ENCODE measurements at places on chromosomes 5 and 9.

DNA sequence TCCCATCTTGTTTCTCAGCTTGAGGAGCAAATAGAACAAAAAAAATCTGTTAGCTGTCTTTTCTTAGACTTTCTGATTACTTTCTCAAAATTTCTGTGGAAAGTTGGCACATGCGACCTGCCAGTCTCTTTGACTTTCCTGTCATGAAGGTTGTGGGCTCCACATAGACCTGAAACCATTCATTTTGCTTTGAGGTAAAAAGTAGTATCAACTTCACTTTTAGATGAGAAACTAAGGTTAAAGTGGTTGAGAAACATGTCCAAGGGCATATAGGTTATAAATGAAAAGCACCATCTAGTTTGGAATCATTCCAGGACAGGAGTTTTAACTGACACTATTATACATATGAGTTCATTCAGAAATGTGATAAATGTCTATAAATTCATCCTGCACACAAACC is 42.7 kb downstream of the ST8SIA4 start:
- DNase-seq, result no peak

- no peak for DNase-seq
Observed at GRCh38 chr9:95077053-95077765, 240.3 kb downstream of the FANCC start.

DNA sequence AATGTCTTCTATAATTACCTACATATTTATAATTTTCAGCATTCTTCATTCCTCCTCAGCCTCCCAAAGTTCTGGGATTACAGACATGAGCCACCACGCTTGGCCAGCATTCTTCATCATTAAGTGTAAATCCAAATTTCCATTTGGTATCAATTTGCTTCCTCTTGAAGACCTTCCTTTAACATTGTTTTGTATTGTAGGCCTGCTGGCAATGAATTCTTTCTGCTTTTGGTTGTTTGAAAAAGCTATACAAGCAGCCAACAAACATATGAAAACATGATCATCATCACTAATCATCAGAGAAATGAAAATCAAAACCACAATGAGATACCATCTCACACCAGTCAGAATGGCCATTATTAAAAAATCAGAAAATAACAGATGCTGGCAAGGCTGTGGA is 56.4 kb downstream of the GCNT4 start:
- DNase-seq, result no peak

GRCh38 chr5:119393201-119393691 is 37.4 kb downstream of the TNFAIP8 start:
- no peak for DNase-seq

- DNase-seq, result no peak
Observed at GRCh38 chr9:81373294-81373693, 316.1 kb downstream of the TLE1 start.

DNA sequence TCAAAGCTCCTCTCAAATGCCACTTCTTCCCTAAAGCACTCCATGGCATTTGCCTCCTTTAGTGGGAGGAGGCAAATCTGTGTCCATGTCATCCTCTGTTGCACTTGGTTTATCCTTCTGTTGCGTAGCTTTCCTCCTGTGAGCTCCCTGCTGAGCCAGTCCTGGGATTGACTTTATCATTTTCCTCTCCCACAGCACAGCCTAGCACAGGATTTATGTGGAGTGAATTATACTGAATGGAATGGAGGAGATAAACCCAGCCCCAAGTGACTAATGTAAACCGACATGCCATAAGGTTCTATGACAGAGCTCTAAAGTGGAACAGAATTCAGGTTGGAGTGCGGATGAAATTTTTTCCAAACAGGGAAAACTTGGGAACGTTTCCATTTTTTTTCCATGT is 26.4 kb upstream of the TOMM5 start:
- DNase-seq, result no peak

GRCh38 chr5:167785901-167786300 is 505.5 kb upstream of the WWC1 start:
- DNase-seq, result no peak

DNA sequence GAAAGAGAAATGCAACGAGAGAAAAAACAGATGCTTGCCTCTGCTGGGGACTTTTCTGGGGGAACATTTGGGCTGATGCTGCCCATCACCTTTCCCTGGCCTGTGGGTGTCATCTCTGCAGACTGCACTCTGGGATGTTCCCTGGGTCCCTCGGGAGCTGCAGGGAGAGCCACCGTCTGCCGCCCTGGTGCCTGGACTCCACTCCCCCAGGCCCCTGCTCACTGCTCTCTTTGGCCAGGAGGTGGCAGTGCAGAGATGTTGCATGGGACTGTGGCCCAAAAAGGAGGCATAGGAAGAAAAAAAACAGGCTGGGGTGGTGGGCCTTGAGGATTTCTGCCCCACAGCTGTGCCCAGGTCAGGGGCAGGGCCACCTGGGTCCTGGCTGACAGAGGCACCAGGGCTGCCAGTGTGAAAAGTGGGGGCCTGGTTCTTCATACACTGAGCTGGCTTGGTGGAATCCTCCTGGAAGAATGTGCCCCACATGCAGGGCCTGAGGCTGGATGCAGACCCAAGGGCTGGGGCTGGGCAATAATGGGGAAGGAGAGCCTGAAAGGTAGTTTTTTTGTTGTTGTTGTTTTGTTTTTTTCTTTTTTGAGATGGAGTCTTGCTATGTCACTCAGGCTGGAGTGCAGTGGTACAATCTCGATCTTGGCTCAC is 353.6 kb downstream of the SLIT3 start:
- DNase-seq, result peak; percentile 23

DNA sequence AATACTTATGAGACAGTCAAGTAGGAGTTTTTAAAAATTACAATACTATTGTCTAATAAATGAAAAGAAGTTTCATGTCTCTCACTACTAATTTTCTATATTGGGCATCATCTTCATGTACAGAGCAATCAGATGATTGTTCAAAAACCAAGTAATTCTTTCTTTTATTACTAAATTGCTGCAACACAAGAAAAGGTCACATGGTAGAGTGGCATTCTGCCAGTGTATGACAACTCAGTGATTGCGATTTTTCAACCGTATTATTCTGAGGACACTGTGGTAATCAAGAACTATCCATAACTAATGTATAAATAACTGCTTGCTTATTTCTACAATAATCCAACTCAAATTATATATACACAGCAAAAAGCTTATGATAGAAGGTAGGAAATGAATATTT is 96.7 kb upstream of the GRHPR start:
- no peak for DNase-seq

DNA sequence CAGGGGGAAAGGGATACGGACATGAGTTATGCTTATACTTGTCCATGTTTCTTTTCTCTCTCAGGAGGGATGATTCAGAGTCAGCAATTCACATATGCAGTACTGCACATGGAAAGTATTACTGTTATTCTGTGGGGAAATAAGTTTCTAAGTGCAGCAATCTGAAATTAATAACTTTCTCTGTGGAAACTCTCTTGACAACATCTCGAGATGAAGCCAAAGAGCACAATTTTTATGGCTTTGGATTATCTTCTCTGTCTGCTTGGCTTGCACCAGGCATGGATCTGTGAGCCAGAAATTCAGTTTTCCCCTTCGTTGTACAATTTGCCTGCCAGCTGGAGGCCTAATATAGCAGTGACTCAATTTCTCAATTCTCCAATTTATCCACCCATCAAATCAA is 2.5 kb upstream of the NDFIP1 start:
- no peak for DNase-seq

DNA sequence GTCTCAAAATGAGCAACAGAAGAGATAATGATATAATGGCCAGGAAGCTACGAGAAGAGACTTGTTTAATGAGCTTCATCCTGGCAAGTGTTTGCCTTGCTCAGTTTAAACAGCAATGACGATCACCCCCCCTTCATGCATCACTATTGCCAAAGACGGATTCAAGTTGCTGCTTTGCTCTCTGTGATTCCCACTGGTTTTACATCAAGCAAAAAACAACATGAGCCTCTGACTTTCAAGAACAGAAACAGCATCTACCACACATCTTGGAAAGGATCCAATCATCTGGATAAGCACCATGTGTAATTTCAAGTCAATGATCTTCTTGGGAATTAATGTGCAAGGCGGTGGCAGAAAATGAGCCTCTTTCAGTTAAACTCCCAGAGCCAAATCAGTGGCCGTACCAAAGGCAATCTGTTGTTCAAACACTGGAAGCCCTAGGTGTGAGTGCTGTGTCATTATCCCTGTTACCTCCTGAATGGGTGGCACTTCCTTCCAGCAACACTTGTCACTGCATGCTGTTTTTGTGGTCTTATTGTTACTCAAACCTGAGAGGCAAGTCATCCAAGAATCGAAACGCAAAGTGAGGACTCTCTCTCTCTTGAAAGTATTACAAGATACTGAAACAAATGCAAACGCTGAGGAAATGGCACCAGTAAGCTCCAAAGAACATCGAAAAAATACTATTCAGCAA is 72.8 kb downstream of the MED27 start:
- peak; percentile 3 for DNase-seq

DNA sequence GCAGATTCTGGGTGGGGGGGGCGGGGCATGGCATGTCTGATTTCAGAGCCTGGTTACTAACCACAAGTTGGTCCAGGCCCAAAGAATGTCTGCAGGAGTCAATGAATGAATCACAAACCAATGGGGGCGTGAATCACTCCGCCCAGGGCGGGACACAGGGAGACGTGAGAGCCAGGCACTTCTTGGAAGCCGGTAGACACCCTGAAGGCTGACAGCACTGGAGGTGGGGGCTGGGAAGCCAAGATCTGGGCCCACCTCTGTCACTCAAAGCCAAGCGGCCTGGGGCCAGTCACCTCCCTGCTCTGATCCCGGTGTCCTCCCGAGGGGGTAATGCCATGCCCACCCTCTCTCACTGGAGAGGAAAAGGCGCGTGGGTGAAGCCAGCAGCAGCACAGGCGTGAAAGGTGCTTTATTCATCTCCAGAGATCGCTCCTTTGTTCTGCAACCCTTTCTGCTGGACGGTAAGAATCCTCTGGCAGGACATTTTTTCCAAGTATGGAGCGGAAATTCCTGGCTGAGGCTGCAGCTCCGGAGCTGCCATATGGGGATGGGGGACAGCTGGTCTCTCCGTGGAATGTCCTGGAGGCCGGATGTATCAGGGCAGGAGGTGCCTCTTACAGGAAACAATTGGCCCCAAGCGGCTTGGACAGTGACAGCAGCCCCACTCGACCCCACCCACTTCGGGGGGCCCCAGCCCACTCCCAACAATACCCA is 85.0 kb downstream of the STK10 start:
- peak; percentile 27 for DNase-seq

- DNase-seq, result no peak
Observed at GRCh38 chr5:127649018-127649439, at the start of gene CTXN3. Gene CTXN3, plus strand, starts transcription at chr5:127649082. Its CDS starts 8,440 bp downstream, at chr5:127657522.

- DNase-seq, result no peak
Observed at GRCh38 chr5:148466236-148466580, 82.5 kb downstream of the FBXO38 start.

GRCh38 chr5:80198399-80198798 is 57.4 kb downstream of the SERINC5 start:
- no peak for DNase-seq

DNA sequence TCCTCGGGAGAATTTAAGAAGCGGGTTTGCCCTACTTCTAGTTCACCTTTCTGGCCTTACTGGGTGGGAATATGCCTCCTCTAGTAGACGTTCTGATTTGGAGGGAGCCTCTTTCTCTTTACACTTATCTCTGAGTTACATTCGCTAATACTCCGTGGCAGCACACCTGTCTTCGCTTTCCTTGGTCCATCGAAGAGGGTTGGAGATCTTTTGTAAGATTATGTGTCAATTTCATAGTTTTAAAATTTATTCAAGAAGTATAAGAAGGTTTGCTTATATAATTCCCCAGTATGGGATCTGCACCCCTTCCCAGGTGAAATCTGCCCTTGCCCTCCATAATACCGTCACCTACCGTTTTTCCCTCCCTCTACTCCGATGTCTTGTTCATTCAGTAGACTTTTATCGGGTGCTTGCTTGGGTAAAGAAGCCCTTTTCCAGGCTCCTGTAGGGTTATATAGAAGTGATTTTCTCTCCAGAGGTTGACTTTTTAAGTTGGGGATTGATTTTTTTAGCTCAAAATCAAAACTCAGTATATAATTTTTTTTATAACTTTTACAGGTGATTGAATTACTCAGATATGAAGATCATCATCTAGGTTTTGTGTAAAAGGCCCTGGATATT is 1.1 kb downstream of the GPBP1 start:
- no peak for DNase-seq

DNA sequence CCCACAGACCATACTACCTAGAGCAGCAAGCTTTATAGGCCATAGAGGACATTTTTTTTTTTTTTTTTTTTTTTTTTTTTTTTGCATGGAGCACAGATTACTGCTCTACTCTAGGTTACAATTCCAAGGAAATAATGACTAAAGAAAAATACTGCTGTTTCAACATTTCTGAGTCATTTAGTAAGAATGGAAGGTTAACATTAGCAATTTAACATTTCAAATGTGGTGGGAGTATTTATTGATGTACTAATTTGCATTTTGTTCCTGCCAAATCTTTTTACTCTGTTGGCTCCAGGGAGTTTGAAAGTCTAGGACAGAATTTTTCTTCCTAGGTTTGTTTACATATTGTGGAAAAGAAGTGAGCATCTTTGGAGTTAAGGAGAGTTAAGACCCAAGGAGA is 142.1 kb upstream of the CCDC152 start:
- no peak for DNase-seq

- DNase-seq, result no peak
Observed at GRCh38 chr5:137888466-137888862, 793 bp upstream of the PKD2L2 start.

DNA sequence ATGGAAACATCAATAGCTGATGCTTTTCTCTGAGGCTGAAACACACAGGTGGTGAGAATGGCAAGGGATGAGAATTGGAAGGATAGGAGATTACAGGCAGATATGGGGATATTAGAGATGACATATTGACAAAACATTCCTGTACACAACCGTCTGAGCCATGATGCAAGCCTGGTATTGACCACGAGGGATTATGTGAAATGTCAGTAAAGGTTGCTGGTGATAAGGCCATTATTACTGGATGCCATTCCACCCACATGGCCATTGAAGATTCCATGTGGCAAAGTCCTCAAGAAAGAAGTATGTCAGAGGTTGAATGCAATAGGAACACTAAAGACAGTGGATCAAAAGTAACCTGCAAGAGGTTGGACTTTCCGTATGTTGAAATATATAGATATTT is 15.7 kb downstream of the GRAMD2B start:
- no peak for DNase-seq

DNA sequence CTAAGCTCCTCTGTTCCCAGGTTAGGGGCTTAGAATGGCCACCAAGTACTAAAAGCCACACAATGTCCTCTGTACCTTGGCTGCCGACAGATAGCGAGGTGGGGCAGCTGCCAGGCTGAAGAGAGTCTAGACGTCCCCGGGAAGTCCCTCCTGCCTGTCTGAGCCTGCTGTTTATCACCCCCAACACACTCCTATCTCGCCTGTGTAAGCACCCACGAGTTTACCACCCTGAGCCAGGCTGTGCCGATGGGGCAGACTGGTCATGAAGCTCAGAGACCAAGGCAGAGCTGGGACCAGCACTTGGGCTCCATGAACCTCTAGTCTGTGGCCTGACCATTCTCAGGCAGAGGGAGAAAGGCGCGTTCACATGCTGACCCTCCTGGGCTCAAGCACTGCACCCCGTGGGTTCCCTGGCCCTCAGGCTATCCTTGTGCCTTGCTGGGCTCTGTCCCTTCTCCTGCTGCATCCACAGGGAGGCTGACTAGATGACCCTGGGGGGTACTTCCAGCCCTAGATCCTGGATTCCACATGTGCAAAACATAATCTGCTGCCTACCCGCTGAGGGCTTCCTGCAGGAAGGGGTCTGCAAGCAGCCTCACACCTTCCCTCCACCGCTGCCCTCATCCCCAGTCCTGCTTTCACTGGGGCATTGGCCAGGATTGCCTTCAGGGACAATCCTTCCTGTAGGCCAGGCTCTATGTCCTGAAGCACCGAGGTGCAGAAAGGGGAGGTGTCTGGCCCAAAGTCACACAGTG is 18.6 kb upstream of the SLC25A51 start:
- no peak for DNase-seq

GRCh38 chr9:77987880-77988525 is 43.6 kb downstream of the GNAQ start:
- DNase-seq, result no peak

Data from stimulated activated CD8-positive, alpha-beta memory T cell treated with anti-CD3 and anti-CD28 coated beads, Interleukin-2, amount 100 ng/mL, for 48 hours (primary cell).